T-helper 17 cell (primary cell): ENCODE measurements at places on chromosomes 16 and 17.

DNA sequence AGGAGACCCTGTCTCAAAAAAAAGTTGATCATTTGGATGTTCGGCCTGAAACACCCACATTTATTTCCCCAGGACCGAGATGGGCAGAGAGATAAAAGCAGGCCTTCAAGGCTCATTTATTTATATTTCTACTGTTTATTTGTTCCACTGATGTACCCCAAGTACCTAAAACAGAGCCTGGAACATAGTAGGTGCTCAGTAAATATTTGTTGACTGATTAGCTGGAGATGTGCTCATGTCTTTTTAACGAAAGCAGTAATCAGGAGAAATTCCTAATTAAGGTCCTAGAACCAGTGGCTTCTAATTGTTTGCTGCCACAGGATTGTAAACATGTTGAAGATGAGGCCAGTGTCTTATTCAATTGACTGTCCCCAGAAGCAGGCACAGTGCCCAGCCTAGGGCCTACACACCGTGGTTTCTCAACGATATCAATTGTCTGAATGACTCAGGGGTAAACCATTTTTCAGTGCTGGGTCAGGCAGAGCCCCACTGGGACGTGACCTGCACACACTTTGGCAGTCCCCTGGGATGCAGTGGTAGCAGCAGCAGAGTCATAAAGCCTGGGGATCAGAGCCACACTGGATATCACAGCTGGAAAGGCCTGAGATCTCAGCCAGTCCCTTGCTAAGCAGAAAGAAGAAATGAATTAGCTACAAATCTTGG is 34.8 kb downstream of the SOST start:
- DNase-seq: no peak

DNA sequence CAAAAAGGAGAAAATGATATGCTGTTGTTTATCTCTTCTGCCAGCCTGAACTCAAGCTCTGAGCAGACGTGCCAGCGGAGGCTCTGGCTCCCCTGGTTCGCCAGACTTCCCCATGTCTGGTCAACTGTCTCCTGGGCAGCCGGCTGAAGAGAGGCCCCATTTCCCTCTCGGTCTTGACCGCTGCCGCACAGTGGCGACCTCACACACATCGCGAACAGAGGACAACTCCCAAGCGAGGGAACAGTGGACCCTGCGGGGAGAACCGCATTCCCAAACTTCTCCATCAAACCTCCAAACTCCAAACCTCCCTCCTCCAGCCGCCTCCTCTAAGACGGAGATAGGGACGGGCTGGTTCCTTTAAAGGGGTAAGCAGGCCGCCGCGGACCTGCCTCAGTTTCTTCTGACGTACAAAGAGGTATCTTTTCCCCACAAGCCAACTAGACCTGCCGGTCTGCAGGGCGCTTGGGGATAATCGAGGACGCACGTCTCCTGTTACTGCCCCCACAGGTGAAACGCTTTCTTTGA is 24.9 kb upstream of the RFFL start:
- DNase-seq: no peak

DNA sequence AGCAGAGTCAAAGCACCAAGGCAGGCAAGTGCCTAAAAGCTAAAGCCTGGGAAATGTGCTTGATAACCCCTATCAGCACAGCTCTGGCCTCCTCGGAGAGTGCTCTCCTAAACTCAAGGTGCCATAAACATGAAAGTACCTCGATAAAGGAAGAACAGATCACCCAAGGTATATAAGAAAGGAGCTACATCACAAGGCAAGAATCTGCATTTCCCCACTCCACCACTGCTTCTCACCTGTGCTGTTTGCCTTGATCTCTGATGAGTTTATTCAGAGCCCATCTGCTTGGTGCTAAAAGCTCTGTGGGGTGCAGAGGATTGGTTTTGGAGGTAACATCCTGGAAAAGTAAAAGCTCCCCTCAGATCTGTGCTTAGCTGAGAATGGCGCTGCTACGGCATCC is 449.5 kb upstream of the CDH5 start:
- no peak for DNase-seq

DNA sequence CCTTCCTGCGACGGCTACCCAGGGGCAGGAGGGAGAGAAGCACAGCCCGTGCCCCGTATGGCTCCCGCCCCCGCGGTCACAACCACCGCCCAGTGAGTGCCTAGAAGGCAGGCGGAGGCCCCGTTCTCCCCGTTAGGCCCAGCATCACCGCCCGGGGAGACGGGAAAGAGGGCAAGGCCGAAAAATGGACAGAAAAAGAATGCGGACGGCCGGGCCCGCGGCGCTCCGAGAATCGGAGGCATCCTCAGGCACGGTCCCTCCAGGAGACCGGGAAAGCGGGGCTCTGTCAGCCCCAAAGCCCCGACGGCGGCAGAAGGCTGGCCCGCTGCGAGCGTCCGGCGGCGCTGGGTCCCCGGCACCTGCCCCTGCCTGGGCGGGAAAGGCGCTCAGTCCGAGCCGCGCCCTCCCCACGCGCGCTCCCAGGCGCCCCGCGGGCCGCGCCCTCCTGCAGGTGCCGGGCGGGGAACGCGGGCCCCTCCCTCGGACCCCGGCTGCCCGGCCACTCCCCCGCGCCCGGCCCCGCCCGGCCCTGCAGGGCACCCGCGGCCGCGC is 407 bp downstream of the MCRIP1 start:
- DNase-seq: no peak

GRCh38 chr17:42997390-42997983 is 732 bp upstream of the RPL27 start:
- DNase-seq: no peak

DNA sequence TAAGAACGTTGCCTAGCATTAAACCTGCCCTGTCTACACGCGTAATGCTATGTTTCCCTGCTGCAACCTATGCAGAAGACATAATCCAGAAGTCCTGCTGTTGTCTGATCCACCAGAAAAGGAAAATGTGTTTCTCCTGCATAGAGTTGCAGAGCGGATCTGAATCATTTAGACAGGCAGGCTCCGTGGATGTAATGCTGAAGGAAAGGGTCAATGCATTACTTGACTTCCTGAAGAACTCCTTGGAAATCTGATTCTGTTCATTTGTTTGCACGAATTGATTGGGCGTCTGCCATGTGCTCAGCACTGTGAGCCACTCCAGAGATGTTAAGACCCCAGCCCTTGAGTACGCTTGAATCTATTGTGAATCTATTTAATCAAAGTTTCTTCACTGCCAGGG is 83.4 kb downstream of the FOXL1 start:
- DNase-seq: no peak

- DNase-seq: no peak
These were observed 12.9 kb downstream of the HEATR6 start for GRCh38 chr17:60065867-60066266.
